Skin of body (tissue), 3 donors: ENCODE measurements at places on chromosomes 12 and 14. TPM values are rescaled to one million over a fixed set of nuclear protein-coding genes. Genes with fewer than 3 reads are reported as not detected.

Gene ERP27
- 1.9 TPM for total RNA-seq

Gene EGLN3
- total RNA-seq: 32.5 TPM

Gene CCDC175
- total RNA-seq: not detected

Gene SLC2A13
- total RNA-seq: 14.0 TPM

Gene GALNT16
- 18.1 TPM for total RNA-seq

Gene CRIP1
- total RNA-seq: 10.5 TPM

Gene PRIMA1
- total RNA-seq: 0.99 TPM

Gene FSCB
- 0.10 TPM for total RNA-seq

Gene GPR137C
- total RNA-seq: 3.0 TPM

Gene ENDOU
- 20.8 TPM for total RNA-seq

Gene ABCD4
- total RNA-seq: 38.5 TPM

Gene CHST11
- total RNA-seq: 3.9 TPM

Gene ABHD12B
- 2.9 TPM for total RNA-seq

Gene AQP6
- 0.20 TPM for total RNA-seq

Gene LMBR1L
- total RNA-seq: 39.7 TPM

Gene TC2N
- 20.2 TPM for total RNA-seq

Gene KCNK13
- total RNA-seq: 0.39 TPM

Gene MSRB3
- 23.8 TPM for total RNA-seq

Gene GON7
- 8.2 TPM for total RNA-seq

Gene CD163
- 15.0 TPM for total RNA-seq

Gene HOXC12
- 0.30 TPM for total RNA-seq

Gene SOCS2
- 23.7 TPM for total RNA-seq

Gene FOXN4
- 0.10 TPM for total RNA-seq

Gene TMTC1
- total RNA-seq: 21.9 TPM

Gene RNASE7
- total RNA-seq: 0.79 TPM

Gene ZNF385A
- total RNA-seq: 10.5 TPM

Gene C12orf43
- 8.2 TPM for total RNA-seq

Gene STAC3
- 20.2 TPM for total RNA-seq

Gene SIX1
- 4.6 TPM for total RNA-seq
